ENCODE measurements at places on chromosomes 5 and 9.

DNA sequence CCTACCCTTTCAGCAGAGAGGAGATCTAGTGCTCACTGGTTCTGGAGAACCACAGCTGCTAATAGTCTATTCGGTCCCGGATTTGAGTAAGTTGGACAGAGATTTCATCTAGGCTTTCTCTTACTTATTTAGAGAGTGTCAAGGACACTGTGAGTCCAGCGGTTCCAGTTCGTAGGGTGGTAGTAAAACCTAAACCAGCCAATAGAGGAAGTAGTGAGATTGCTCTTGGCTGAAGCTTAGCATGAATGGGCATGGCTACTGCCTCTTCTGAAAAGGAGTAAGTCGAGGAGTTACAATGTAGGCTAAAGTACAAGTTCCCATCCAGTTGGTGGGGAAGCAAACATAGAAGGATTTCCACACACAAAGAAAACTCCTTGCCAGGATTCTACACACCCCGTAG lies 109.6 kb upstream of the MOCS2 start:
- DNase-seq: no peak

DNA sequence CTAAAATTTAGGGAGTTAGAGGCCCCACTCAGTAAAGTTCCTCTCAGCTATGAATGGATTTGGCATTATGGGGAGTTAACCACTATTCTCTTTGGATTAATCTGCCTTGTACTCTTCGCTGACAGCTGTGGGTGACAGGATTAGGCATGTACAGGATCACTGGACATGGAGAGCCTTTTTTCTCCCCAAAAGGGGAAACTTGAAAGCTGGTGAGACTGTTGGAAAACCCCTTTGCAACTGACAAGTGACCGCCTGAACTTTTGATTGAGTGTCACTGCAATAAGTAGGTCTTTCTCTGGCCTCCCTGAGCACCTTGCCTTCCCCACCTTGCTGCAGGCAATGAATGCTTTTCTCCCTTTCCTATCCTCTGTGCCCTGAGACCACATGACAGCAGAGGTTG lies 68.3 kb downstream of the ERP44 start:
- no peak for DNase-seq

- DNase-seq: peak; percentile 16
These were observed 52.9 kb upstream of the APC start for GRCh38 chr5:112684737-112685136.

DNA sequence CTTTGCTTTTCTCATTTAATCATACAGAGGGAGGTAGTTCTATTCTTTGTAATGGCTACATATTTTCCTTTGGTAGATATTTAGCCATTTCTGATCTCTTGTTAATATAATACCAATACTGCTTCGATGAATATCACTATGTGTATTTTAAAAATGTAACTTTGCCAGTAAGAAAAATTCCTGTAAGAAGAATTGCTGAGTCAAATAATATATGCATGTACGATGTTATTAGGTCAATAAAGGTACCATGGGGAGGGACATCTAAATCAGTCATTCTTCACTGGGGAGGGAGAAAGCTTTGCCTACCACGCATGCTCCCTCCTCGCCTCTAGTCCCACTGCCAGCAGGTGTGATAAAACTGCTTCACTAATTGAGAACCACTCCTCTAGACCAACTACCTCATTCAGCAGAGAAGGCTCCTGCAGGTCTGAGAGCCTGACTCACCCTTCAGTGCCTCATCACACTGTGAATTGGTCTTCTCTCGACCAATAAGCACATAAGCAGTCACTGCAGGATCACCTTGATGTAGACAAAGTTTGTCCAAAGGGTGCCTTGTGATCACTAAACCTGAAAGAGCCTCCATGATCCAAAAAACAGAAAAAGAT lies 56.1 kb upstream of the TBCA start:
- no peak for DNase-seq

GRCh38 chr5:32406650-32407049 lies 37.9 kb downstream of the ZFR start:
- DNase-seq: no peak

DNA sequence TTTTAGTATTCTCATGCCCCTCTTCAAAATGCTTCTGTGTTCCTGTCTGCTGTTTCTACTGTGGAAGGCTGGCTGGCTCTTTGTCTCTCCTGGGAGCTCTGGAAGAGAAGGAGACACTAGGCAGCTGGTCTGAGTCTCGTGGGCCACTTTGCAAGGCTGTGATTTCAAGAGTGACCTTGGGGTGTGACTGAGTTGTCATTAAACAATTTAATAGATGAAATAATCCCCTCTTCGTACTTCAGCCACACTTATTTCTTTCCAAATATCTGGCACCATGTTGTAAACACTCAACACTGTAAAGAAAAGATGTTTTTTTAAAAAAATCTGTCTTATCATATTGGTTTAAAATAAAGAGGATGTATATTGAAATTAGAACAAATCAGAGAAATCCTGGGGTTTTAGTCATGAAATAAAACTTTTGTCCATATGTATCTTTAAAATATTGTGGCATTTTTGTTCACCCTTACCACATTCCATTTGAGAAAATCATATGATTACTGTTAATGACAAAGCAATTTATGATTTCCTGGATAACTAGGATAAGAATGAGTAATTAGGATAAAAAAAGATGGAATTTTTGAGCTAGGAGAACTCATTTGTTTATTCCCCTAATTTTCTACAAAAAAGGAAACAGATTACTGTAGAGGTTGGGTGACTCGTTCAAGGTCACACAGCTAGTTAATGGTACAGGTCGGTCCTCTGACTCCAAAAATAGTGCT lies 200.8 kb downstream of the MAT2B start:
- peak; percentile 18 for DNase-seq

- DNase-seq: no peak
These were observed 60.3 kb downstream of the HABP4 start for GRCh38 chr9:96510258-96510657.

DNA sequence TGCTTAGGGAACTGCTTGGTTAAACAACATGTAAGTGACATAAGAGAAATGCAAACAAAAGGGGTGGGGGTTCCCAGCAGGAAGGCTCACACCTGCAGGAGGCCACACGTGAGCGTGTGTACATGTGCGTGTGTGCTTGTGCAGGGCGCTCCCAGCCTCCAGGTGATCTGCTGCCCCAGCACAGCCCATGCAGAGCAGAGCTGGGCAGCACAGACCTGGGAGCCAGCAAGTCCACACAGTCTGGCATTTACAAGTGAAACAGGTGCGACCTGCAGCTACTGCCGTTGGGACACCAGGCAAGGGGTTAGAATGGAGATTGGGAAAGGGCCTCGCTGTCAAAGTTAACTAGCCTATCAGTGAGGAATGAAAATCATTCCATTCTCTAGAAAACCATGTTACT lies 41.8 kb downstream of the GRAMD2B start:
- no peak for DNase-seq

- DNase-seq: no peak
These were observed 160.4 kb downstream of the NR3C1 start for GRCh38 chr5:143243103-143243502.

GRCh38 chr9:122946461-122947005 lies 5.7 kb downstream of the RABGAP1 start:
- DNase-seq: no peak

- DNase-seq: no peak
These were observed 123.1 kb downstream of the PDE8B start for GRCh38 chr5:77333451-77334123.

DNA sequence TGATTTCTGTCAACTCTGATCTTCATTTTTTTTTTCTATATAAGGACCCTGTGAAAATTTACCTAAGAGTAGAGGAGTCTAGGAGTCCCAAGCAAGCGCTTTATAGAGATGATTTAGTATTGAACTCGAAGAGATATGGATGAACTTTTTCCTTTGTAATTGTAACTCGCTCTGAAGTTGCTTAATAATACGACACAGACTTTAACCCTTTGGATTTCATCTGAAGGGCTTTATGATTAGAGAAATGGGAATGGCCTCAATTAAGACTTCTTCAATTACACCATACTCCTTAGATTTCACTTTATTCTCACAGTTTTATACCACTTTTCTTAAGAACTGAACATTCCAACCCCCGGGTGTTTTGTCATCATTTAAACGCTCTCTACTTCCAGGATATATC lies 647.7 kb downstream of the HTR1A start:
- no peak for DNase-seq

DNA sequence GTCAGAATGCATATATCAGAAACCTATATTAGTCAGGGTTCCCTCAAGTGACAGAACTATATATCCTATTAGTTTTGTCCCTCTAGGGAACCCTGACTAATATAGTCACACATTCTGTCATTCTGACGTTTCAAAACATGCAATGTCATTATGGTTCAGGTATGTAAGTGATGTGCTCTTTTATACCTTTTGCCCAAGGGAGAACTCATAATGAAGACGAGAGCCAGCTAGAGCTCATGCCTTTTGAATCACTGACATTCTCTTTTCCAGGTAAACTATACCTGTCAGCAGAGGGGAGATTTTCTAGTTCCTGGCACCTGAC lies 576.7 kb downstream of the LRRC70 start:
- no peak for DNase-seq

DNA sequence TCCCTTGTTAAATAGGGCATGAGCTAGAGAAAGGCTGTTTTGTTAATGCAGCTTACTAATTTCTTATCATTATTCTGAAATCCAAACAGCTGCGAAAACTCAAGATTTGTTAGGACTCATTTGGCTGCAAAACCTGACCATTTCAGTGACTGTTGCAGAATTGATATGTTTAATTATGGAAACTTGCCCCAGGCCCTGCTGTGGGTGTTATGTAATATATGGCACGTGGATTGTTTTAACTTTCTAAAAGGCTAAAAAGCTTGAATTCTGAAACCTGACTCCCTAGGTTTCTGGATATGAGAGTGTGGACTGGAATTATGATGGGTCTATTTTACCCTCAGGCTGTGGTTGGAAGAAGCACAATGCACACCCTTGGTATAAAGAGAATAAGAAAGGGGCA lies 4.4 kb downstream of the IL9 start:
- no peak for DNase-seq

GRCh38 chr5:149294872-149295829 lies 23.5 kb downstream of the AFAP1L1 start:
- no peak for DNase-seq

- peak; percentile 69 for DNase-seq
These were observed 118.4 kb upstream of the KCNN2 start for GRCh38 chr5:114243281-114243971.

- DNase-seq: no peak
These were observed 356.4 kb upstream of the ACTBL2 start for GRCh38 chr5:57839025-57839424.

DNA sequence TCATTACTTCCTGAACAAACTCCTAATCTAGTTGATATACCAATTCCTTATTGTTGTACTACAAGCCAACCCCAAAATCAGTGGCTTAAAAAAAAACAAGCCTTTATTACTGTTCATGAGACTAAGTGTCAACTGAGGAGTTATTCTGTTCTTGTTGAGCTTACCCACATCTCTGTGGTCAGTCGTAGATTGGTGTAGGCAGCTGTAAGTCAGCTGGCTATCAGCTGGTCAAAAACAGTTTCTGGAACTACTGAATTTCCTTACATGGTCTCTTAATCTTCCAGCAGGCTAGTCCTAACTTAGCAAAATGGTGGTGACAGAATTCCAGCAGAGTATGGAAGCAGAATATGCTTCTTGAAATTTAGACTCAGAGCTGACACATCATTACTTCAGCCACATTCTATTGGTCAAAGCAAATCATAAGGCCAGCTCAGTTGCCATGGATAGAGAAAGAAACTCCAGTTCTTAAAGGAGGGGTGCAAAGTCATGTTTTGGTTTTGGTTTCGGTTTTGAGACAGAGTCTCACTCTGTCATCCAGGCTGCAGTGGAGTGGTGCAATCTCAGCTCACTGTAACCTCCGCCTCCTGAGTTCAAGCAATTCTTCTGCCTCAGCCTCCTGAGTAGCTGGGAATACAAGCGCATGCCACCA lies 386.1 kb upstream of the MPDZ start:
- peak; percentile 26 for DNase-seq

DNA sequence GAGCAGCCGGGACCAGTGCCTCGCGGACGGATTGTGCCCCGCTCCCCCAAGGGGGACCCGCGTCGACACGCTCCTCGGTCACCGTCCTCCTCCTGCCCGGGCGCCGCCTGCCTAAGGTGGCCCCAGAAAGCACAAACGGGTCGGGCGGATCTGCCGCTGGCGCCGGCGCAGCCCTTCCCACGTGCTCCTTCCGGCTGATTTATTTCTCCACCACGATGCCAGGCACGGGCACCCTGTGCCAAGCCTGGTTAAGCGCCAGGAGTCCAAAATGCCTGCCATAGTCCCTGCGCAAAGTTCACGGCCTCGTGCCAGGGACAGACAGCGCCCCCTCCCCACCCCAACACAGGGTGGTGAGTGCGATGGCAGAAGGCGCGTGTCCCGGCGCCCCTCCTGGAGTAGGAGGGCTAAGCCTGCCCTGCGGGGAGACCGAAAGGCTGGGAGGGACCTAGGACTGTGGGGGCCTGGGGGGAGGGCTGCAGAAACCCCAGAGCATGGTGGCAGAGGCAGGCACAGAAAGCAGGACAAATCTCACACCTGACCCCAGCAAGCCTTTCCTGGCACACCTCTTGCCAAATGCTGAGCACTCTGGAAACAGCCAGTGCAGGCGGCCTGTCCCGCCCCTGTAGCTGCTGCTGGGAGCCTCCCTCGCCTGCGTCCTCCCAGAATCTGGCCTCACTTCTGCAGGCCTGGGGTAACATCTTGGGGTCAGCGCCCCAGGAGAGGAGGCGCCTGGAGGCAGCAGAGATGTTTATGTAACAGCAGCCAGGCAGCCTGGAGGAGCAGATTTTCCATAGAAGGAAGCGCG lies 1.1 kb upstream of the NOTCH1 start:
- no peak for DNase-seq

DNA sequence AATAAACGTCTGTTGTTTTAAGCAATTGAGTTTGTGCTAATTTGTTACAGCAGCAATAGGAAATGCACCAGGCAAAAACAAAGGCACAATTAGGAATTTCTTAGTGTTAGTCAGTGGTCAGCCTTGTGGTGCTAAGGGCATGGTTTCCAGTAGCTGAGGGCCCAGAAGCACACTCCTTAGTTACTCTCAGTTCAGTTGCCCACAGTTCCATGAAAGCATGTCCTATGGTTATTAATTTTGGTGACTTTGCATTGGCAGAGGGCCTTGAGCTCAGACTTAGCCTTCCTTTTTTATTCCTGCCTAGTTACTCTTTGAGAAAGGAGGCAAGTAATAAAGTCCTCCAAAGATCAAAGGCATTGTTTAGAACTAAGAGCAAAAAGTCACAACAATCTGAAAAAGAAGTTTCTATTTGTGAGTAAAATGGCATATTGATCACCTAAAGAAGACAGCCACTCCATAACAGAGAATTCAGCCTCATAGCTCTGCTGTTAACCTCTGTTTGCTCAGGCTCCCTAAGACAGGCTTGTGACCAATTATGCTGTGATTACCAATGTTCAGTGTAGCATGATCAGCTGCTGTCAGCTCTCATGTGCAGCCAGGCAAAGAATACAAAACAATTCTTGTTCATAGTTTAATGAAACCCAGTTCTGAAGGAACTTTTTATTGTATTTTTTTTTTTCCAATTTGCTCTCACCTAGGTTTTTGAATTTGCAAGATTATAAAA lies 57.0 kb upstream of the MROH2B start:
- DNase-seq: no peak

- DNase-seq: peak; percentile 42
These were observed 89.8 kb downstream of the NUDT12 start for GRCh38 chr5:103472830-103473229.

GRCh38 chr9:75797085-75797580 lies 93.3 kb upstream of the PCSK5 start:
- no peak for DNase-seq
